ENCODE measurements at places on chromosomes 3 and 15.
A peak's percentile ranks its signal among the peaks of the same experiment; 100 is the strongest.

DNA sequence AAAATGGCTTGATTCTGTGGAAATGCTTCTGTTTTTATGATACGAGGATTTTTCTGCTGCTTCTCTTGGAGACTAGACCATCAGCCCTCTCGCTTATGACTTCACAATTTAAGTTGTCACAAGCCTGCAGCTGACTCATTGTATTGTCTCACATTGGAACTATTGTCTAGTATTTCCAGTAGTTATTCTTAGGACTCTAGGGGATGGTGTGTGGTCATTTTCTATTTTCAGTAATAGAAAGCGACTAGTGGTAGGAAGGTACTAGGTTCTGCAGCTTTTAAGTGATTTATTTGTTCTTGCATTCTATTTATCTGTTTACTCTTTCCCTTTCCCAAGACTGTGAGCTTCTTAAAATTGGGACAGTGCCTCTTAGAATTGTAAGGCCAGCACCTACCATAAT lies 66.3 kb upstream of the CRTC3 start:
- DNase-seq: peak; percentile 76

GRCh38 chr3:59759298-59760031 lies 709.6 kb upstream of the CFAP20DC start:
- no peak for DNase-seq

GRCh38 chr3:5186089-5186857 lies 1.2 kb upstream of the EDEM1 start:
- DNase-seq: peak; percentile 93

DNA sequence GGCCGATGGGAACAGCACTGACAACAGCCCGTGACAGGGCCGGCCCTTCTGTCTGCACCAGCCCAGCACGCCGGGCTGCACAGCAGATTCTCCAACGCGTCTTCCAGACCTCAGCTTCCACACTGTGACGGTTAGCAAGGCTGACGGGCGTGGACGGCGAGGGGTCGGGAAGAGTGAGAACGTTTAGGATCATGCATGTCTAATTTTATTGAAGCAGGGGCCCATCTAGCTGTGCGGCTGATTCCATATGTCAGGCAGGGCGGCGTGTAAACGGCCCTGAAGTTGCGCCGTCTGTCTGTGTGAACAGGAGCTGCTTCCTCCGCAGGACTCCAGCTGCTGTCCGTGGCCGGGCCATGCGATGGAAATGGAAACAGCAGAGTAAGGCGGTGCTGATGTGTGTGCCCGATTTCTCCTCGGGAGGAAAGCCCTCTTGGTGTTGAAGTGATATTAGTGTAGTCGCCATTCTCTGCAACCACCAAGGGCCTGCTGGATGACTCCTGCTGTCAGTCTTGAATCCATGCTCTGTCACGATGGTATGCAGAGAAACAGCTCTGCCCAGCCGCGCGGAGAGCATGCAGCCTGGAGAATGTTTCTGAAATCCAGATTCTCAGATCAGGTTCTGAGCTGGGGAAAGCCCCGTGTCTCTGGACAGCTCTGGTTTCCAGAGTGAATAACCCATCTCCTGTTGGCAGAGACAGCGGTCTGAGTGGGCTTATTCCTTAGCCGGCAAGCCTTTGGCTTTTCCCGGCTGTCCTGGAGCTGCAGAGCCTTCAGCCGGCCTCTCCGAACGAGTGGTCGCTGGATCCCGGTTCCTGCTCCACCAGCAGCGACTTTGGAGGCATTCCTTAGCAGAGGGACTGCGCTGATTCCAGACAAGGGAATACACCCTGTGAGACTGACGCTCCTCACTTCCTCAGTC lies 158.1 kb upstream of the UBE3A start:
- no peak for DNase-seq

- DNase-seq: no peak
These were observed 436.8 kb downstream of the MFSD1 start for GRCh38 chr3:159238646-159239045.

GRCh38 chr3:140250010-140250855 lies 315.2 kb downstream of the CLSTN2 start:
- DNase-seq: no peak

DNA sequence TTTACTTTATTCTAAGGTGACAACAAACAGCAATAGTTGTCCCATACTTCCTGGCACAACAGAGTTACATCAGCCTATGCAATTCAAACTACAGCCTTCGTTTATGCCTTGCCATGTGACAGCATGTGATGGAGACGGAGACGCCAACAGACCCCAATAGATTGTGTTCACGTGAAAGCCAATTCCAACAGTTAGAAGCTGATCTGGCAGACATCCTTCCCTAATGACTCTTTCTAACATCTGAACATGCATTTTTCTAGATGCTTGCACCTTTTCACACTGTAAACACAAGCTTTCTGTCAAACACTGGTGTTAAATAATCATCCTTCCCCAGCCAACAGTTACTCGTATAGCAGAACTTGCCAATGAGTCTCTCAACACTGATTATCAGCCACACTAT lies 694.4 kb upstream of the ALCAM start:
- DNase-seq: no peak

GRCh38 chr3:32398531-32398930 lies 6.9 kb downstream of the CMTM7 start:
- DNase-seq: peak; percentile 83

DNA sequence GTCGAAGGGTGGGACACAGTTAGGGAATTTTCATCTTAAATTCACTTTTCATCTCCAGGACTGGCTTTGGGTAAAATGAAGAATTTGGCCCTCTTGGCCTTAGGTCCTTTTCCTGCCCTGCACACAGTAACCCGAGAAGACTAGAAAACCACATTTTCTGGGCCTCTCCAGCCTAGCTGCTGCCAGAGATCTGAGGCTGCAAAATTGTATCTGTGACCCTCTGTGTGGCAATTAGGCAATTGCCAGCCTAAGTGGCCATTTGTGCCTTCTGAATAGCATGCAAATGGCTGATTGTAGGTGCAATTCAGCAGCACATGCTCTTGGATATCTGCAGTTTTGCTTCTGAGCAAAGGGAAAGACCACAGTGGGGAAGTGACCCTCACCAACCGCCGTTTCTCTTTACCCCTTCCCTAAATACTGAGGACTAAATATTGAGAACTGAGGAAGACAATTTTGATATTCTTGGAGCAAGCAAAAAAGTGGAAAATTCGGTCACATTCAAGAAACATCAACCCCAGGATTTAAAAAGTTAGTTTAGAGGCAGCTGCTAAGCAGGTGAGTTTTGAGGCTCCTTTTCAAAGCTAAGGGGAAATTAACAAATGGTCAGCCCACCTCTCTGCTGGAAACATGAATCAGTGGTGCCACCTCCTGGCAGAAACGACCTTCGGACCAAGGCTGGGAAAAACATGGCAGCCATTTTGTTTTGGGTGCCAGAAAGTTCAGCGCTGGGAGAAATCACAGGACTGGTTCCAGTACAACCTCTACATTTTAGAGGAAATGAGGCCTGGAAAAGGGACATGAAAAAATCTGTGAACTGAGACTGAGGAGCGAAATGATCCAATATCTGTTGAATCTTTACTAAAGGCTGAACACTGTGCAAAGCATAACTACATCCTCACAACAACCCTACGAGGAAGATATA lies 56.6 kb upstream of the PRTG start:
- DNase-seq: peak; percentile 40

DNA sequence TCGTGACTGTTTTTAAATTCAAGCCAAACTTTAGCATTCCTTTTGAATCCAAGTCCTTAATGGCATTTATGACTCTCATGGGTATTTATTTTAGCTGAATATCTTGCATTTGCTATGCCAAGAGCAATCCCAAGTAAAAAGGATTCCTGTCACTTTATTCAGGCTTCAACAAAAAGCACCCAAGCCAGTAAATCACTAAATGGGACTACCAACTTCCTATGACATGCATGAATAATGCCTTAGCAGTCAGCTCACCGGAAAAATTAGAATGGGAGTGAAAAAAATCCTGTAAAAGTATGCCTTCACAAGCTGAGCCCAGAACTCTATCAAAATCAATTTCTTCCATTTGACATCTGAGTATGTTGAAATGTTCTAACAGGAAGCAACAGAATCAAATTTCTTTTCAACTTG lies 1297.9 kb downstream of the ROBO2 start:
- DNase-seq: no peak

- DNase-seq: no peak
These were observed 101.0 kb downstream of the OSBPL10 start for GRCh38 chr3:31880020-31880419.

GRCh38 chr3:43363621-43364266 lies 77.4 kb downstream of the SNRK start:
- no peak for DNase-seq

DNA sequence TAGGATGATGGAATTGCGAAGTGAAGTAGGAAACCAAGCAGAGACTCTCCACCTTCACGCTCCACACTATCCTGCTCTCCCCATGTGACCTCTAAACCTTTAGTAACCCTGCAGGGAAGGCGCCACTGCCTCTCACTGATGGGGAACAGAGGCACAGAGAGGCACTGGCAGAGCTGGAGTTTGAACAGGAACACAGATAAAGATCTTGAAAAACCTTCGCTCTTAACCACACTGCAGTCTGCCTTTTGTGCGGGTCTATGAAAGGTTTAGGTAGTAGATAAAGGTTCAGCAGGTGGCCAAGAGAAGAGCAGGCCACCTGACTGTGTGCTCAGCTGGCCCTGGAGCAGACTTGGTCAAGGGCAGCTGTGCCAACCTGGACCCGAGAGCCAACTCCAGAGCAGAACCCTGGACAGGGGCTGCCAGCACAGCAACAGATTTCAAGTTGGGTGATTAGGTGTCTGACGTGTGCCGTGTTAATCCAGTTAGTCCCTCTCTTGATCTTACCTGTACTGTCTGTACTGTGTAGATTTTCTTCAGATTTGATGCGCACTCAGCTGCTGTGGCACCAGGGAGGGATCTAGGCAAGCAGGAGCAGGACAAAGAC lies 15.2 kb downstream of the EIF4E3 start:
- DNase-seq: no peak

- DNase-seq: no peak
These were observed 30.3 kb upstream of the HHATL start for GRCh38 chr3:42732829-42733459.

DNA sequence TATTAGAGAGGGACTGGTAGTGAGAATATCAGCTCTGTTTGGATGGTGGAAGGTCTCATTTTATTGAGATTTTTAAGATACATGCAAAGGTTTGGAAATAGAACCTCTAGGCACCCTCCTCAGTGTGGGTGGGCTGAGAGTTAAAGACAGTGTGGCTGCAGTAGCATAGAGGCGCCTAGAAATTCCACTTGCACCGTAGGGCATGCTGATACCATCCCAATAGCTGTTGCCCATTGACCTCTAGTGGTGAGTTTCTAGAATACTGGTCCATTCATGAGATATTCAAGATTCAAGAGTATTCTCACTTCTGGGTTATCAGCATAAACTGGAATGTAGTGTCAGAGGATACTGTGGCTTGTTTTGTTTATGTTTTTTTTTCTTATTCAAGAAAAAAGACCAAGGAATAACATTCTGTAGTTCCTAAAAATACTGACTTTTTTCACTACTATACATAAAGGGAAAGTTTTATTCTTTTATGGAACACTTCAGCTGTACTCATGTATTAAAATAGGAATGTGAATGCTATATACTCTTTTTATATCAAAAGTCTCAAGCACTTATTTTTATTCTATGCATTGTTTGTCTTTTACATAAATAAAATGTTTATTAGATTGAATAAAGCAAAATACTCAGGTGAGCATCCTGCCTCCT lies 87.2 kb downstream of the TGFBR2 start:
- peak; percentile 78 for DNase-seq

- peak; percentile 62 for DNase-seq
These were observed 133.9 kb upstream of the LRRFIP2 start for GRCh38 chr3:37308247-37308646.

GRCh38 chr15:43204016-43204901 lies 16.6 kb downstream of the EPB42 start:
- DNase-seq: peak; percentile 47

DNA sequence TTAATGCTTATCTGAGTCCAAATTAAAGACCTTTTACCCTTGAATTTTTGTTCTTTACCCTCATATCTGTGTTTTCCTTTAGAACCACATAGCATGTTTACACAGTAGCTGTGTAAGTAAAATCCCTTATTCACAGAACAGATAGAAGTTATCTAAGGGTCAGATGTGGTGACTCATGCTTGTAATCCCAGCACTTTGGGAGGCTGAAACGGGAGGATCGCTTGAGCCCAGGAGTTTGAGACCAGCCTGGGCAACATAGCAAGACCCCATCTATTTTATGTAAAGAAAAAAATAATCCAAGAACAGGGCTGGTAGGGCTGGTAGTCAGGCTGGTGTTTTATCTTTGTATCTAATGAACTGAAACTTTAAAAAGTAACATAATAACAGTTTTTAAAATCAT lies 23.2 kb downstream of the NXPE3 start:
- no peak for DNase-seq

GRCh38 chr15:20358779-20359414 lies 182.7 kb downstream of the GOLGA6L6 start:
- DNase-seq: no peak

- no peak for DNase-seq
These were observed 154.3 kb downstream of the ECT2 start for GRCh38 chr3:172904711-172905373.

GRCh38 chr3:129701161-129701560 lies 94.7 kb upstream of the PLXND1 start:
- DNase-seq: no peak

DNA sequence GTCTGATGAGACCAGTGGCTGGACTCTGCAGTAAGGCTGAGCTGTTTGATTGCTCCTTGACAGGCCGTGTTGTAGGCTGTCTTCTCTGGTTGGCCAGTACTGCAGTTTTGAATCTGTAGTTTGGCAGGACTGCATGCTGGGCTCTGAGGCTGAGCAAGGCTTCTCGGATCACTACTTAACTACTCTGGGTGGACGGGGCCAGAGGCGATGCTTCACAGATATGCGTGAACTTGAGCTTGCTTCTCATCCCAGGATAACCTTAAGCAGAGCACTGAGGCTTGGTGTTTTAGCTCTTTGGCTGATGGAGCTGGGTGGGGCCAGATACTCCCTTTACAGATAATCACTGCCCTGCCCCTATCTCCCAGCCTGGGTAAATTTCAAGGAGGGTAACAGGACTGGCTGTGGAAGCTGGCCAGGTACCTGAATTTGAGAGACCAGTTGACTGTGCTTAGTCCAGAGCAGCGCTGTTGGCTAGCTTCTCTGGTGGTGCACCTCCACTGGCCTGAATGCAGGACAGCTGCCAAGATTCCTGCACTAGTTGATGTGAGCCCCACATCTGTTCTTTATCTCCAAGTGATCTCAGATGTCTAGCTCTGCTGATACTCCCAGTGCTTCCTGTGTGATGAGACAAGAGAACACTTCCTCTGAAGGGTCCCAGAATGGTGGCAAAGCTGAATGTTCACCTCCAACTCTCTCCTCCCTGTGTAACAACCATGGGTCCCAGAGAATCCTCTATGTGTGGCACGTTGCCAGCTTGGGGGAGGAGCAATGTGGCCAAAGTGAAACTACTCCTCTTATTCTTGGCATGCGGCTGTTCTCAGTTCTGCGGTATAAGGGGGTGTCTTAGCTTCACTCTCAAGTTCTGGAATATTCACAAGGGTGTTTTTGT lies 37.9 kb downstream of the RPL39L start:
- peak; percentile 69 for DNase-seq

- DNase-seq: no peak
These were observed 73.5 kb upstream of the MBNL1 start for GRCh38 chr3:152195206-152195605.

DNA sequence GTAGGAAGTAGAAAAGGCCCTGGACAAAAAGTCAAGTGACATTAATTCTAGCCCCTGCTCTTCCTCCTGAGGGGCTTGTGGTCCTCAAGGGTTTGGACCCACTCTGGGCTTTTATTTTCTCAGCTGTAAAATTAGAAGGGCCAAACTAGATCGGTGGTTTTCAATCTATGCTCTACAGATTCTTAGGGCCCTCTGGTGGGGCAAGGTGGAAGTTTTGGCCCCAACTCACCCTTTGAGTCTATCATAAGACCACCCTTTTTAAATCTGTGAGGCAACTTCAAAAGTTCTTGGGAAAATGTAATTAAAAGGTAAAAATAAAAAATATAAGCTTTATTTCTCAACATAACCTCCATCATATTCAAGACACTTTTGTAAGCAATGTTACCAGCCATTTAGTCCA lies 25.6 kb upstream of the CFAP161 start:
- peak; percentile 28 for DNase-seq

Measured in suppressor macrophage treated with lipopolysaccharide for 4 hours (primary cell).